ENCODE measurements at places on chromosomes 1 and 21.

DNA sequence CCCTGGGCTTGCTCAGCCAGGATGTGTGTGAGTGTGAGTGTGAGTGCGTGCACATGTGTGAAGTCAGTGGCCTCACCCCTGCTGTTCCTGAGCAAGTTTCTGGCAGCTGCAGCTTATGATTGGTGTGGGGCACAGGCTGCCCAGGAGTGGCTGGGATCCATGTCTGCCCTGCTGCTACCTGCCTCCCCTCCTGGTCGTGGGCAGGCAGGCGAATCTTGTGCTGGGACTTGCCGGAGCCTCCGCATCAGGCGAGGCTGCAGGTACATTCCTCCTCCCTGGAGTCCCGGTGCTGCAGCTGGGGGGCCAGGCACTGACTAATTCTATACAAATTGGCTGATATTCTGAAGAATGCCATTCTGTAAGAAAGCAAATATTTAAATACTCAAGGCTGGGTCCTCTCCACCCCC is 85.6 kb upstream of the WNT4 start:
- DNase-seq = no peak

GRCh38 chr1:240827786-240828185 is 215.8 kb upstream of the GREM2 start:
- DNase-seq = no peak

GRCh38 chr1:3186526-3186921 is 117.5 kb downstream of the PRDM16 start:
- DNase-seq = no peak

DNA sequence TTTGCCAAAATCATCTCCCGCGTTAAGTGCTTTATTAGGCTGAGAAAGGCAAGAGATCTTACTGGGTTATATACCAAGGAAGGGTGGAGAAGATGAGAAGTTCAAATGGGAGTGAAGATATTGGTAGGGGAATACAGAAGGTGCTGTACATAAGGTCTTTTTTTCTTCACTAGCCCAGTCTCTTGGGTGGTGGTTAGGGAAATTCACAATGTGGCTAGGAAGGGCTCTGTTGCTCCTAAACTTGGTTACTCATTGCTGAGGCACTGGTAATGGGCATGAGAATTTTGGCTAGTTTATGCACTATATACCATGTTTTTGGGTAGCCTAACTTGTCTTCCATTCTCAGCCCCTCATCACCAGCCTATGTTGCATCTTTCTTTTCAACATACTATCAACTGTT is 50.6 kb downstream of the LHX4 start:
- DNase-seq = no peak

GRCh38 chr1:212281590-212281989 is 3.6 kb upstream of the PPP2R5A start:
- DNase-seq = no peak

DNA sequence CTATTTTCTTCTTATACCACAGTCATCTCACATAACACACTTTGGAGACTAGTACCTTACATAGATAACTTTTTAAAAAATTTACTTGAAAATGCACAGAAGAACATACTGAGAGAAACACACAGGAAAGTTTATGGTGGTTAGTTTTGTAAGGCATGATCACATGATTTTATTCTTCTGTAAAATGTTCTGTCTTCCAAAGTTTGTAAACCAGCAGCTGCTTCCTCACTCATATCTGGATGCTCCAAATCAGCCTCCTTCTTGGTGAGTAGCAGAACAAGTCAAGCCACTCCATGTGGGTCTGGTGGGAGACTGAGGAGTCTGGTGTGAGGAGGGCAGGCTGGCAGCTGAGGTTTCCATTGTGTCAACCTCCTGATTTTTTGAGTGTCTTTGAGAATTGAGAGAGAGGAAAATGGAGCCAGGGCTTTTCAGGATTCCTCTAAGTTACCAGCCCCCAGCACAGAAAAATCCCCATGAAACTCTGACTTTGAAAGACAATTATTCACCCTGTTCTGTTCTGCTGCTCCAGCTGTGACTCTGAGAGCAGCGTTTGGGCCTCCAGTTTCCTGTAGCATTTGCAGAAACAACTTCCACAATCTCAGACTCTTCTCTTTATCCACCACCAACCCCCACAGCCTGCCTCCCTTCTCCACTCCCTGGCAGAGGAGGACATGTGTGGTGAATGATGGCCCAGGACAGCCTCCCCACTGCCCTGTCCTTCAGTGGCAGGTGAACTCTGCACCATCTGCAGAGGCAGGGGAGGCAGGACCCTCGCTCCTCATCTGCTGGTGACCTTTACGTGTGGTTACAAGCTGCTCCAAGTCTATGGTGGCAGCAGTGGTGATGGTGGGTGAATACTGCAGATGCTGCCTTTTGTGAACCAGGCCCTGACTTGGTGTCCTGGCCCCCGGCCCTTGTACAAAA is 82.3 kb downstream of the FCRL5 start:
- DNase-seq = no peak

- no peak for DNase-seq
These were observed 5.7 kb upstream of the SELENON start for GRCh38 chr1:25794325-25794724.

DNA sequence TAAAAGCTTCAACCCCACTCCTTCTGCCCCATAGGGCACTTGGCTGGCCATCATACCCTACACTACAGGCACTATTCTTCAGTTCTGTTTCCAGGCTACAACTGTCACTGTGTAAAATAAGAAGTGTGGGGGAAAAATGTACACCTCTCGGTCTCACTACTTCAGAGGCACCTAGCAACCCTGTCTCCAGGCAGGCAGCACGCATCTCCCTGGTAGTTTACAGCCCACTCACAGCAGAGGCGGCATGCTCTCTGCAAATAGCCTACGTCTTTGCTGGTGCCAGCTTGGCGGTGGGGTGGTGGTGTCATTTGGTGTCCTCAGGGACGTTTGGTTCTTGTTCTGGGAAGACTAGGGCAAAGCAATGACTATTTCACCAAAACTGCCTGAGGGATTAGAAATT is 48.2 kb upstream of the BTG3 start:
- DNase-seq = no peak

DNA sequence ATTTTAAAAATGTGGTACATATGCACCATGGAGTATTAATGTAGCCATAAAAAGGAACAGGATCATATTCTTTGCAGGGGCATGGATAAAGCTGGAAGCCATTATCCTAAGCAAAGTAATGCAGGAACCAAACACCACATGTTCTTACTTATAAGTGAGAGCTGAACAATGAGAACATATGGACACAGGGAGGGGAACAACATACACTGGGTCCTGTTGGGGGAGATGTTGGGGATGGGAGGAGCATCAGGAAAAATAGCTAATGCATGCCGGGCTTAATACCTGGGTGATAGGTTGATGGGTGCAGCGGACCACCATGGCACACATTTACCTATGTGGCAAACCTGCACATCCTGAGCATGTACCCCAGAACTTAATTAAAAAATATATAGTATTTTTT is 352.5 kb upstream of the KAZN start:
- DNase-seq = no peak

DNA sequence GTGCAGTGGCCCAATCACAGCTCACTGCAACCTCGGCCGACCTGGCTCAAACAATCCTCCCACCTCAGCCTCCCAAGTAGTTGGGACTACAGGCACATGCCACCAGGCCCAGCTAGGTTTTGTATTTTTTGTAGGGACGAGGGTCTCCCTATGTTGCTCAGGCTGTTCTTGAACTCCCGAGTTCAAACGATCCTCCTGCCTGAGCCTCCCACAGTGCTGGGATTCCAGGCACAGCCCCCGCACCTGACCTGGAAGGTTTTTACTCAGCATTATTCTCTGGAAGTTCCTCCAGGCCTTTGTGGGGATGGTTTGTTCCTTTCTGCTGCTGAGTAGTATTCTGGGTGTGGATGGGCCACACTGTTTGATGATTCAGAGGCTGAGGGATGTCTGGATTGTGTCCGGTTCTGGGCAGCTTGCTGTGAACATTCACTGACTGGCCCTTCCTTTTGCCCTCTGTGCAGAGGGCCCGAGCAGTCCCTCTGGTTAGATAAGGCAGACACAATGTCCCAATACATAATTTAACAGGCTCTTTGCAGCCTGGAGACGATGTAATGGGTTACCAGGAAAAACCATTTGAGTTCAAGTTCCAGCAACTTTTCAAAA is 6.0 kb upstream of the TRAPPC10 start:
- DNase-seq = no peak

DNA sequence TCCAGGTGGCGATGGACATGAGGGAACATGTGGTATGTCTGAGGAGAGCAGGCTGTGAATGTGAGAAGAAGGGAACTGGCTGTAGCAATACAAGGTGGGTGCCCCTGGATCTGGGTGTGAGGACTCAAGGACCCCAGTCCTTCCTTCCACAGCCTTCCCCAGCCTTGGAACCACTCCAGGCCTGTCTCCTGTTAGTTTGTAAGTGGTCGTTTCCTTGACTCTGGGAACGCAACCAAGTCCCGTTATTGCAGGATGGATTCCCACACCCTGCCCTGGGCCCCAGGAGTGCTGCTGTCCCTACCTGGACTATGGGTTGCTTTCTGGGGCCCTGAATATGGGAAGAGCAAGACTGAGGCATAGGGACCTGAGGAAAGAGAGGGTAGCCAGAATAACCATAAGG is 47.2 kb upstream of the VANGL1 start:
- no peak for DNase-seq

GRCh38 chr21:38126666-38127303 is 130.0 kb upstream of the KCNJ15 start:
- DNase-seq = peak; percentile 66

GRCh38 chr1:37031429-37031828 is 2.9 kb downstream of the GRIK3 start:
- no peak for DNase-seq

Measured in NCI-H2107 (cell line).